Activated CD8-positive, alpha-beta memory T cell treated with anti-CD3 and anti-CD28 coated beads for 1 hour (primary cell): ENCODE measurements at places on chromosomes 12 and 14.

DNA sequence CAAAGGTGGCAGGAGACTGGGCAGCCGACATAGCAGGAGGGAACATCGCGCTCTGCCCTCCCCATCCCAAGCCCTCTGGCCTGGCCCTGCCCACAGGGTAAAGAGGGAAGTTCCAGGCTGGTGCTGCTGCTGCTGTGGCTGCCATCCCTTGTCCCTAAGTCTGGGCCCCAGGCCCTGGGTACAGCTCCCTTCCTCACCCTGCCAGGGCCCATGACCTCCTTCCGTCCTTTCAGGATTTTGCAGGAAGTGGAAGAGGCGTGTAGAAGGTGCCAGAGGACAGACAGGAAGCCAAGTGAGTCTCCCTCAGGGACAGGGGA lies 14.7 kb upstream of the NCOR2 start:
- DNase-seq, result no peak

DNA sequence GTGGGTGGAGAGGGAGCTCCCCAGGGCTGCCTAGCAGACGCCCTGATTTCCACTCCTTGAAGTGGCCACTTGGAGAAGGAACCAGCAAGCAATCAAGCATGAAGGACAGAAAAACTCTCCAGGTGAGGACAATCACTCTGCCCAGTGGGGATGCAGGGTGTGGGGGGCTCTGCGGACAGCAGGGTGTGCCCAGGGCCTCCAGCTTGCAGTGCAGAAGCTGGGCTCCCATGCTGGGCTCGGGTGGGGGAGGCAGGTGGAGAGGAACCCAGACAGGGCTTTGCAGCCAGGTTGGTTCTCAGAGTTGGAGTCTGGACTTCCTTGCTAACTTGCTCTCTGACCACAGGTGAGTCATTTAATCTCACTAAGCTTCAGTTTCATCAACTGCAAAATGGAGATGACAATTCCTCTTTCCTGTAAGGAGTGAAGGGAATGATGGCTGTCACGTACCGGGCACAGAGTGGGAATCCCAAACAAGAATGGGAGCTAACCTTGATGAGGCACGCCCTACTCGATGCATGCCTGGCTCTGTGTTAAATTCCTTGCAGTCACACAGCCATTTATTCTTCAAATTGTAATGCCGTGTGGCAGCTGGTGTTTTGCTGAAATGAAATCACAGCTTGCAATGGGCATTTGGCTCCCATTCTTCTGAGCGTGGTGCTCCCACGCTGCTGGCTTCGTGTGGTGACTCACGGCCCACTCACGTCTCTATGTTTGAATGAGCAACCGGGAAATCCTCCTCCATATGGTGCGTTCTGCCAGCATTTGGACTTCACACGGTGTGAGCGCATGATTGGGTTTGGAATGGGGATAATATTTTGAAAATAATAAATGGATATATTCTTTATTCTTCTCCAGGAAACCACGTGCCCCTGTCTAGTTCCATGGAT lies 75.2 kb downstream of the PRIMA1 start:
- DNase-seq, result no peak

GRCh38 chr14:95675486-95675885 lies 10.7 kb upstream of the TCL1B start:
- DNase-seq, result no peak

GRCh38 chr14:68844210-68844545 lies 51.3 kb upstream of the ZFP36L1 start:
- DNase-seq, result no peak

DNA sequence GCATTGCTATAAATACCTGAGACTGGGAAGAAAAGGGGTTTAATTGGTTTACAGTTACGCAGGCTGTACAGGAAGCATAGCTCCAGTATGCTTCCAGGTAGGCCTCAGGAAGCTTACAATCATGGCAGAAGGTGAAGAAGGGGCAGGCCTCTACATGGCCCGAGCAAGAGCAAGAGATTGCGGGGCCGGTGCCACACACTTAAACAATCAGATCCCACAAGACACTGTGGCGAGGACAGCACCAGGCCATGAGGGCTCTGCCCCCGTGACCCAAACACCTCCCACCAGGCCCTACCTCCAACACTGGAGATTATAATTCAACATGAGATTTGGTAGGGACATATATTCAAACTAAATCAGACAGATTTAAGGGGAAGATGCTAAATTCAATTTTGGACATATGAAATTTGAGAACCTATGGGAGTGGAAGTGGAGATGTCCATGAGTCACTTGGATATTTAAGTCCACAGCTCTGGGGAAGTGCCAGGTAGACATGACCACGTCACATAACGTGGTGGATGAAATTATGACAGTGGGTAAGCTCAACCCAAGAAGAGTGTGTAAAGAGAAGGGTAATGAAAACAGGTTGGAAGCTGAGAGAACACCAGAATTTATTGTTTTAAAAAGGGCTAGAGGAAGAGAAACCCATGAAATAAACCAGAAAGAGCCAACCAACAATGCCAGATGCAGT lies 1.5 kb upstream of the LTA4H start:
- DNase-seq, result no peak

DNA sequence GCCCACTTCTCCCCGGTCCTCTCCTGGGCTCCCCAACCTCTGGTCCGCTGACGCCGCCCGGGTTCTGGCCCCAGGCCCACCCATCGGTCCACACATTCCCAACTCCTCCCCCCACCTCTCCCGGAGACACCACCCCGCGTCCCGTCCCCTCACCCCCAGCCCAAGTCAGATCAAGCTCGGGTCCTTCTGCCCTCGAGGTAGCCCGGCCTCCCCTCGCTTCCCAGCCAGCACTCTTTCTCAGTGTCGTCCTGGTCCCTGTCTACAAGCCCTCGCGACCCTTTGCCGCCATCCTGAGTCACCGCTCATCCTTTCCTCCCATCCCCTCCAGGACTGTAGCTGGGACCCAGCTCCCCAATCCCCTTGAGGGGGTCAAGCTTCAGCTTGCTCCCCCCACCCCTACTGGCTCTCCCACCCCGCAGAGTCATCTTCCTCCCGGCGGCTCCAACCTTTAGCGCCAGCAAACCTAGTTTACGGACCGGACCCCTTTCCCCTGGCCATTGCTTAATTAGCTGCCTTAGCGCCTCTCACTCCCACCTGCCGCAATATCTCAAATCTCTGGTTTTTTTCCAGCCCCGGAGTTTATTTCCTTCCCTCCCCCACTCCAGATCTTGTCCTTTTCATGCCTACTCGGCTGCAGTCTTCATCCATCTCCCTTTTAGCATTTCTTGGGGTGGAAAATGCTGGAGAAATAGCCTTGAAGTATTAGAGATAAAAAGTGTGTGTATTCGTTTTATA lies 1.1 kb downstream of the PPP4R4 start:
- no peak for DNase-seq

GRCh38 chr14:103314496-103315277 lies 19.4 kb upstream of the EIF5 start:
- DNase-seq, result no peak

GRCh38 chr12:108571609-108572165 lies 9.3 kb downstream of the ISCU start:
- DNase-seq, result no peak

DNA sequence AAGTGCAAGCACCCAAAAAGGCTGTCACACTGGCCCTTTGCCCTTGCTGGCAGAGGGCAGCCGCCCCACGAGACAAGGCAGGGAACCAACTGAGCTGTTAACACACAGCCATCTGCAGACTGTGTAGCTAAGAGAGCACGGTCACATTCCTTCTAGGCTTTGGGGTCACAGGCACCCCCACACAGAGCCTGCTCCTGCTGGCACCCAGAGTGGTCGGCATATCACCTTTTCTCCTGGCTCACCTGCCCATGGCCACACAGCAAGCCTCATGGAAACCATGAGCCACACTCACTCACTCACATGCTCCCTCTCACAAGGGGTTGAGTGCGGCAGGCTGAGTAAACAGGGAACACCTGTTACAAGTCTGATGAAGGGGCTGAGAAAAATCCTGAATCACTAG lies 214.5 kb downstream of the PCNX1 start:
- DNase-seq, result no peak

- no peak for DNase-seq
These were observed 19.2 kb downstream of the TAS2R7 start for GRCh38 chr12:10783252-10783651.

GRCh38 chr12:29673346-29673745 lies 110.4 kb downstream of the TMTC1 start:
- no peak for DNase-seq

- DNase-seq, result no peak
These were observed 34.3 kb downstream of the FGD6 start for GRCh38 chr12:95182868-95183415.

GRCh38 chr14:29755311-29756018 lies 172.2 kb downstream of the PRKD1 start:
- no peak for DNase-seq

GRCh38 chr12:7844116-7844515 lies 28.6 kb downstream of the SLC2A14 start:
- no peak for DNase-seq

DNA sequence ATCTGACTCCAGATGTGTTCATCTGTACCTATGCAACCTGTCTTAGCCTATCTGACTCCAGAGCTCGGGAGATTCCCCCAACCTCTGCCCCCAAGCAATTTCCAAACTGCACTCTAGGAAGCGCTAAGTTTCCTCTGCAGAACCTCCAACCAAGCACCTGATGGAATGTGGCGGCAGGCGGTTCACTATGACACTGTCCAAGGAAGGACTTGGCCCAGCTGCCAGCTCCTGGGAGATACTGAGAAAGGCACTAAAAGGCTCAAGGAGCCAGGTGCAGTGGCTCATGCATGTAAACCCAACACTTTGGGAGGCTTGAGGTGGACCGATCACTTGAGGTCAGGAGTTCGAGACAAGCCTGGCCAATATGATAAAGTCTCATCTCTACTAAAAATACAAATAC lies 244.0 kb downstream of the BCL11B start:
- no peak for DNase-seq

DNA sequence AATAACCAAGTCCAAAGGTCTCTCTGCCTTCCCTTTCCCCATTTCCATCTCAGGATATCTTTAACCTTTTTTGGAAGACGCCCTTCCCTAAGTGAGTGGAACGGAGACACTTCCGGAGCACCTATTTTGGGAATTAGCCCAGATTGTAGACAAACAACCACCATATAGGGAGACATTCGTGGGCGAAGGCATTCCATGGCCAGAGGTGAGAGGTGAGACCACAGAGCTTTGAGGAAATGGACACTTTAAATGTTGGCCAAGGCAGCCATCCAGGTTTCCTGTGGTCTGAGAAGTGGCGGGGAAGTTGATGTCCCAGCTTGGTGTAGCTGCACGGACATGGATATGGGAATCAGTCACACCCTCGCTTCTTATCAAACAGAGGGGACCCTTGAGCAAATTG lies 69.4 kb upstream of the BDKRB2 start:
- DNase-seq, result no peak

GRCh38 chr14:52801014-52801712 lies 9.8 kb upstream of the GNPNAT1 start:
- no peak for DNase-seq

GRCh38 chr12:126487431-126487980 lies 1422.3 kb downstream of the AACS start:
- no peak for DNase-seq

- no peak for DNase-seq
These were observed 243.7 kb downstream of the MED13L start for GRCh38 chr12:116033765-116034164.

DNA sequence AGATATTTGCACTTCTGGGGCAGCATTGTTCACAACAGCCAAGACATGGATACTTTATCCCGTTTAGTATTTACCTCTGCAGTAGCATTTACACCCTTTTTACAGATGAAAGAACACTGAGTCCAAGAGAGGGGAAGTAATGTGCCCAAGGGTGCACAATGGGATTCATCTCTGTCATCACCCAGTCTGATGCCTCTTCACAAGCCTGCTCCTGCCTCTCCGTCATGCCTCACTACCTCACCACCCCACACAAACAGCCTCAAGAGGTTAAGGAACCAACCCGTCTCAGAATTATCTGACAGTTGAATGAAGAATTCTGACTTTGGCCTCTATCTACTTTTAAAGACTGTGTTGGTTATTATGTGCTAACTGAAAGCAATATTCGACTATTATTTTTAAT lies 368.4 kb downstream of the ATP23 start:
- no peak for DNase-seq

DNA sequence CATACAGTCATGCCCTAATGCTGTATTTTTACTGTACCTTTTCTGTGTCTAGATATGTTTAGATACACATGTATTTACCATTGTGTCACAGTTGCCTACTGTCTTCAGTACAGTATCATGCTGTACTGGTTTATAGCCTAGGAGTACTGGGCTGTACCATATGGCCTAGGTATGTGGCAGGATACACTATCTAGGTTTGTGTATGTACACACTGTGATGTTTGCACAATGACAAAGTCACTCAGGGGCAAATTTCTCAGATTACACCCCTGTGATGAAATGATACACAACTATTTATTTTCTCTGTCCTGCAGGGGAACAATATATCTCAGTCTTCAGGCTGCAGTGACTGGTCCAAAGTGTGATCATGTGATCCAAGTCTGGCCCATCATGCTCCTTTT lies 1076.1 kb downstream of the VRK1 start:
- DNase-seq, result no peak

DNA sequence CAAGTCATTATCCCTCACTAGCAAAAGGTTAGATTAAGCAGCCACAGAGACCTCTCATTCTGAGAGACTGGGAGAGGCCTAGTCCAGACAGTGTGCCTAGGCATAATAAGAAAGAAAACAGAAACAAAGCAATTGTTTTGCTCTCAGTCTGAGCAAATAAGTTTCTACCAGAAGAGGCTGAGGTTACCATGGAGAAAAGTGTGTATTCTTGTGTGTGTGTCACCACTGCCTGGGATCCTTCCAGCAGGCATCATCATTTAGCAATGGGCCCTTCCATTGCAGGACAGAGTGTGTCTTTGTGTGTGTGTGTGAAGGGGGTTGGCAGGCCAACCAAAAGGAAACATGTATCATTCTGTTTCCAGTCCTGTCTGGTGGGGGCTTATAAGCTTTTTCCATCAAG lies 3.7 kb downstream of the EFS start:
- DNase-seq, result no peak

GRCh38 chr14:98167705-98168104 lies 1104.3 kb downstream of the BCL11B start:
- DNase-seq, result no peak

DNA sequence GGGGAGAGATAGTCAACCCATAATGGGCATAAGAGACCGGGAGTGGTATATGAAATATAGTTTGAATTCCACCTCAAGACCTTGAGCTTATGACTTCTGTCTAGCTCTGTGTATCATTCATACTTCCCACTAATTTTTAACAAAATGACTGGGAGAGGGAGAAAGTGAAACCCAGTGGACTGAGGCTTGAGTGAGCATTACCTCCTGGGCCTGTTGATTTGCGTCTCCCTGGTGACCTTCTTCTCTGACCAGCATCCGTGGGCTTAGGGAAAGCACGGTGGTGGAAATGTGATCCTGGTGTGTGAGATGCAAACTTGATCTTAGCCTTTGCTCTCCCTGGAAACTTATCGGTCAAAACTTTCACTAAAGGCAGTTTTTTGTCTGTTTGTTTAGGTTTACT lies 207.9 kb upstream of the BCL2L14 start:
- no peak for DNase-seq
